ENCODE measurements at places on chromosomes 7 and 10.
A peak's percentile ranks its signal among the peaks of the same experiment; 100 is the strongest.

DNA sequence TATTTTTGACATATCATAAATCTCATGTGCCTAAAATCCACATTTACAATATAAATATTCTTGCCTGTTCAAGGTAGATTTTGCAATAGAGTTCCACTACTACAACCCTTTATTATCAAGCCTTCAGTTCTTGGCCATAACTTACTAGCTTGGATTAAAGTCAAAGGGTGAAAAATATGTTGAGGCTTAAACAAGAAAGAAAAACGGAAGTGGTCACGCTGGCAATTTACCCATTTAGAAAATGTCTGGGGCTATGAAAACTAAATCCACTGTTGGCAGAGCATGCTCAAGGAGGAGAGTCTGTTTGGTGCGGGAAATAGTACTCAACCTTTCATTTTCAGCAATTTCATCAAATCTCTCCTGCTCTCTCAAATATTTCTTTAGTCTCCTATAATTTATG lies 209.8 kb upstream of the RHOBTB1 start:
- DNase-seq: no peak

DNA sequence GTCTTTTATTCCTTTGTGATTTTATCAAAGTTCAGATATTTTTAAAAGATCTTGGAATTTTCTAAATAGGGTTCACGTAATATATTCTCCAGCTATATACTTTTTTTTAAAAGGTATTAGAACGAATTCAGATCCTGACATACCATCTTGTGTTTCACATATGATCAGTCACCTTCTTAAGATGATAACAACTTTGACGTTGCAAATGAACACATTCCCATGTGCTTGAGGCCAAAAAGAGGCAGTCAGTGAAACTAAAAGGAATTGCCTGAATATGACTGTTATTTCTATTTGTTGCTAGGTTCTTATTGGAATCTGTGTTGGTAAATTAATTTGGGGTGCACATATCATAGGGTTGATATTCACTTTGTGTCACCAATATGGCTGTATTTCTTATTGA lies 310.1 kb downstream of the MDFIC start:
- no peak for DNase-seq

- peak; percentile 47 for DNase-seq
Measured at GRCh38 chr10:120392245-120392644, 64.8 kb upstream of the PLPP4 start.

GRCh38 chr10:75922435-75922834 lies 491.0 kb downstream of the LRMDA start:
- peak; percentile 20 for DNase-seq

DNA sequence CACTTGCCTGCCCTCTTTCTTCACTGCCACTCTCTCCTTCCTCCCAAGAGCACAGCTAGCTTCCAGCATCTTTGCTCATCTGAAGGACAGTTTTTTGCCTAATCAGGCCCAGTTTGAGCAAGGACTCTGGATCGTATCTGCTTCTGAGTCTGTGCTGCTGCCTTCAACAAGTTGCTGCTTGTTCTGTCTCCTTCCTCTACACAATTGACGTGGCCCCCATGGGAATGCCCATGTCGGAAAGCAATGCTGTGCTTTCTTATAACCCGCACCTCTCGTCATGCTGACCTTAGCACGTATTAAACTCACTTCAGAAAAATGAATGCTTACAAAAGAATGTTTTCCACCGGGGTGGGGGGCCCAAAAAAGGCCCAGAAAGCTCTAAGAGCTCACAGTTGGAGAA lies 324.7 kb upstream of the C7orf33 start:
- no peak for DNase-seq

GRCh38 chr10:130244928-130245495 lies 108.8 kb downstream of the GLRX3 start:
- no peak for DNase-seq

DNA sequence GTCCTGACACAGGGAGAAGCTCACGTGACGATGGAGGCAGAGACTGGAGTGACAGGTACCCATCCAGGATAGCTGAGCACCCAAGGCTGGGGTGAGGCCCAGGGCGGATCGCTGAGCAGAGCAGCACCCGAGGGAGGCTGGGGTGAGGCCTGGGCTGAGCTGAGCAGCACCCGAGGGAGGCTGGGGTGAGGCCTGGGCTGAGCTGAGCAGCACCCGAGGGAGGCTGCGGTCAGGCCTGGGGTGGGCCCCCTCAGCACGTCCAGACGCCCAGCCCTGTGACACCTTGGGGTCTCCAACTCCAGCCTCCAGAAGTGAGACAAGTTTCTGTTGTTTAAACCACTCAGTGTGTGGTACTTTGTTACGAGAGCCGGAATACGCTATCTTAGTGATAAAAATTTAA lies 236.3 kb downstream of the ZMYND11 start:
- DNase-seq: no peak

DNA sequence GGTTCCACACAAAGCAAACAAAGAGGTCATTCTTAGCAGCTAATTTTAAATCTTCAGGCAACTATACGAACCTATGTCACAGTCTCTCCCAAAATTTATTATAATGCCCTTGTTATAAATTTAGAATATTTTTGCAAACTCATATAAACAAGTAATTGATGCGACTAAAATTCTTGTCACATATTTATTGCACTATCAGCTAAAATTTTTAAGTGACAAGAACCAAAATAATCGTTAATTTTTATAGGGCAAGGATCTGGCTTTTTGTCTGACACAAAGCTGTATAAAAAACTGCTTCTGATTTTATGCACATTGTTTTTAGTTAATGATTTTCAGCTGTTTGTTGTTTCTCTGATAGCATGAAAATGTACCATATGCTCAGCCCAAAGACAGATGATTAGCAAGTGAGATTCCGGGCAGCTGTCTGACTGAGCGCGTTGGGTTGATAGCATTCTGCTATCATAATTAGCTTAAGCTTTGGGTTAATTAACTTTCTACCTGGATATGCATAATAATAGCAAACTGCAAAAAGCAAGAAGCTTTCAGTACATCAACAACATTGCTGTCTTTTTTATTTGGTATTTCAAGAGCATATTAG lies 136.0 kb downstream of the MGMT start:
- no peak for DNase-seq

DNA sequence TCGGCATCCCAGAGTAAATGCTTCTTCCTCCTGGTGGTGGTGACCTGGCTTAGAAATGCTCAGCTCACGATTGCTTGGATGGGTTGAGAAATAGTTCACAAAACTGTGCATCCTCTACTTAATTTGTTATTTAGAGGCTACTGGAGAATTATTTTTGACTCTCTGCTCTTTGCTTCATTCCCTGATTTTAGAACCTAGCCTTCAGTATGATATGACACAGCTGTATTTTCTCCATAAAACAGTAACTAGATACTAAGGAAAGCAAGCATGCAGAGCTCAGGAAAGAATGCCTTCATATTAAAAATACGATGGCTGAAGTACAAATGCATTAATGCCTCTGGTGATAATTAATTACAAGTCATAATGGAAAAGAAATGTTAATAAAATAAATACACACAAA lies 602.0 kb upstream of the COBL start:
- DNase-seq: no peak

GRCh38 chr10:112677689-112678088 lies 230.7 kb downstream of the VTI1A start:
- no peak for DNase-seq

GRCh38 chr7:150994141-150994837 lies 3.5 kb downstream of the NOS3 start:
- no peak for DNase-seq

GRCh38 chr10:51675088-51675487 lies 24.3 kb downstream of the CSTF2T start:
- DNase-seq: no peak

- DNase-seq: no peak
Measured at GRCh38 chr10:101139421-101139911, 8.4 kb downstream of the TLX1 start.

DNA sequence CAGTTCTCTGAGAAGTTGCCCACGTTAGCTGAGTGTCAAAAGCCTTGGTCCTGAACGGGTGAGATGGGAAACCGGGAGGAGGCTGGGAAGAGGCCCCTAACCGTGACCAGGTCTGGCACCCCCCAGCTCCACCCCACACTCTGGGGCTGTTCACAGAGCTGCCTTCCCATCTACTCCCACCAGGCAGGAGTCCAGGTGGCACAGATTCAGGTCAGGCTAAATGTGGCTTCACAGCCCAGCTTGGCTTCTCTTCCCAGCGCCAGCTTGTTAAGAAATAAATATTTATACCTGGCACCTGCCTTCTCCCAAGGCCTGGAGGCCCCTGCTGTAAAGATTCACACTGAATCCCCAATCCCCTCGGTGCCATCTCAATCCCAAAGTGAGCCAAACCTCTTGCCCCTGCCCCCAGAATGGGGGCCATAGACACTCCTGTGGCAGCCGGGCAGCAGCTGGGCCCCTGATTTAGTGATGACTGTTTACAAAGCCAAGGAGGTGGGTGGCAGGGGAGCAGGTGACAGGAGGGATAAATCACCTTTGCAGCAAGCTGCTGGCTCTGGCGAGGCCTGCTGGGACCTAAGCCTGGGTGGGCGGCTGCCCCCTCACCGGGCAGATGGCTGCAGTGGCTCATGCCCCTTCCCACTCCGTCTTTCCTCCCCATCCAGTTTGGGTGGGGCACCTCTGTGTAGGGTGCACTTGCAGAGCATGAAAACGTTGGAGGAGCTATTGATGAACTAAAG lies 72.5 kb downstream of the GOLGA7B start:
- no peak for DNase-seq

- no peak for DNase-seq
Measured at GRCh38 chr7:151853896-151854719, 22.8 kb downstream of the PRKAG2 start.

GRCh38 chr10:69800109-69800508 lies 1.6 kb upstream of the COL13A1 start:
- DNase-seq: peak; percentile 62

DNA sequence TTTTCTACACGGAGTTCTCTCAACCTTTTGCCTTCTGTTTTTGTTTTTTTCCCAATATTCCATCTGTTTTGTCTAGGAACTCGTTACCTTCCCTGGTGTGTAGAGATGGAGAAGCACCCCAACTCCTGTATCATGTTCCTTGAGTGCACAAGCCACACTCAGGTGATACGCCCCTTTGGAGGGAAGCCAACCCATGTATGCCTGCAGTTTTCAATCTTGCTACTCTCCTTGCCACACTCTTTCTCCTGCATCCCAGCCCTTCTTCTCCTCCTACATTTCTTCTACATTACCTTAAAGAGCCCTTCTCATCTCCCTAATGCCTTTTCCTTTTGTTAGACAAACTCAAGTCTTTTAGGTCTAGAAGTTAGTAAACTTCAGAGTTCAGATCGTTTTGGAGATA lies 10.2 kb upstream of the SP4 start:
- no peak for DNase-seq

DNA sequence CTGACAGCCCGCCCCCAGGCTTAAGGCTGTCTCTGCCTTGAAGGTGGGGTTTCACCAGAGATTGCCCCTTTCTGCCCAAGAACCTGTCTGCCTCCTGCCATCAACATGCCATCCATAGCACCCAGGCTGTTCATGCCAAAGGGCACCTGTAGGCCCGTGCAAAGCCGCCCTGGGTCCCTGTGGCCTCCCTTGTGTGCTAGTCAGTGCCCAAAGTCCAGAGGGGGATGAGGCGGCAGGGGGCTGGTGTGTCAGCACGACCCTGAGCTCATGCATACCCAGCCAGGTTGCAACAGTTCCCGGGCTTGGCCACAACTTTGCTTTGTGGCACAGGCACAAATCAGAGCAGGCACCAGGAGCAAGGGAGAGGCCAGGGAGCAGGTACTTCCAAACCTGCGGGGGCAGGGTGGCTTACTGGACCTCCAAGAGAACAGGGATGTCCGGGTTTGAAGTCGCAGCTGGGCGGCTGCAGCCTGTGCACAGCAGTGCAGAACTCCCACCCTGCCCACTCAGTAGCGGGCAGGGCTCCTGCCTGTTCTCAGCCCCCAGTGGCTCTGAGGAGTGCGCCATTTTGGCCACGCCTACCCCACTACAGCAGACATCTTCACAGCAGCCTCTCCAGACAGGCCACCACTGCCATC lies 671.1 kb upstream of the GRM3 start:
- DNase-seq: no peak

DNA sequence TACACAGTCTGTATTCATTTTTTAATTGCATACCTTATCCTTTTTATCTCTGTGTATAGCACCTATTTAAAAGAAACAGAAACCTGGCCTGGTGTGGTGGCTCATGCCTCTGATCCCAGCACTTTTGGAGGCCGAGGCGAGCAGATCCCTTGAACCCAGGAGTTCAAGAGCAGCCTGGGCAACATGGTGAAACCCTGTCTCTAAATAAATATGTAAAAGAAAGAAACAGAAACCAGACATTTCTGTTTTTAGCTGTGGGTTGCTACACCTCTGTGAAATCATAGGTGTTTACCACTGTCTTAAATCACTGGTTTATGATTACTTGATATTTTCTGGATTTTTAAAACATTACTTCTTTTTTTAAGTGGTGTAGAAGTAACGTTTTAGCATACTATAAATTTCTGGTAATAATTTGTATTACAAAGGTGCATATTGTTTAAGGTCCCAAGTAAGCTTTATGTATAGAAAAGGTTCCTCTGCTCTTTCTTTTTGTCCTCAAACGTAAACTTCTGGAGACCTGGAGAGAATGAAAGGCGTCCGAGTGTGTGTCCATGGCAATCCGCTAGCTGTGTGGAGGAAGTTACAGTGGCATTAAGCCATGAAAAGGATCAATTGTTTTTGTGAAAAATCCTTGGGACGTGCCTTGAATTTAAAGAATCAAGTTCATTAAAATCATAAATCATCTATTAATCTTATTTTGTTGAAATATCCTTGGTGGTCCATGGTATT lies 41.1 kb downstream of the PTPRZ1 start:
- no peak for DNase-seq

- DNase-seq: no peak
Measured at GRCh38 chr10:99315853-99316252, 13.3 kb upstream of the CNNM1 start.

DNA sequence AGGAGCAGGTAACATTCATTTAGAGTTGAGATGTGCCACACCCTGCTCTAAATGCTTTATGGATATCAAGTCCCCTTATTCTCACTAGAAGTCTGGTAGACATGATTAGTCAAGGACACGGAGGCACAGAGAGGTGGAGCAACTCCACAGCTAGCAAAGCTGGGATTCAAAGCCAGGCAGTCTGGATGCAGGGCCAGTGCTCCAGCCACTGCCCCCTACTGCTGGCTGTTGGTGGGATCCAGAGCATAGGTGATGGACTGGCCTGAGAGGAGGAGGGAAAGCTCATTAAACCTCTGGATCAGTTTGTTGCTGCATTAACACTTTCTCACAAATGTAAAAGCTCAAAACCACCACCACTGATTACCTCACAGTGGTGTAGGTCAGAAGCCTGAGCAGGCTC lies 22.6 kb upstream of the KBTBD2 start:
- DNase-seq: no peak

GRCh38 chr7:93146036-93146435 lies 2.1 kb downstream of the SAMD9L start:
- no peak for DNase-seq

GRCh38 chr10:104659809-104660208 lies 18.7 kb downstream of the SORCS3 start:
- DNase-seq: no peak

DNA sequence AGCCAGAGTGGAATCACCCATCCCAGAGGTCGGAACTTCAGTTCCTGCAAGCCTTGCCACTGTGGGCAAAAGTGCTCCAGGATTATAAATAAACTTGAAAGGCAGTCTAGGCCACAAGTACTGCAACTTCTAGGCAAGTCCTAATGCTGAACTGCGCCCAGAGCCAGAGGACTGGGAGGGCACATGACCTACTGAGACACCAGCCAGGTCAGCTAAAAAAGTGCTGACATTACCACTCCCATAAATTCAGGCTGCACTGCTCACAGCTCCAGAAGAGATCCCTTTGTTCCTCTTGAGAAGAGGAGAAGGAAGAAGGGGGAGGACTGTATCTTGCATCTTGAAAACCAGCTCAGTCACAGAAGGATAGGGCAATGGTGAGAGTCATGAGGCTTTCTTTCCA lies 1084.1 kb upstream of the PHF14 start:
- DNase-seq: no peak

- DNase-seq: no peak
Measured at GRCh38 chr10:30155401-30155800, 96.0 kb upstream of the JCAD start.

Data from kidney tubule cell (primary cell).